T-cell (primary cell): ENCODE measurements at places on chromosomes 11 and 22.

GRCh38 chr11:60777572-60777971, 7.6 kb upstream of the MS4A10 start:
- DNase-seq = no peak

DNA sequence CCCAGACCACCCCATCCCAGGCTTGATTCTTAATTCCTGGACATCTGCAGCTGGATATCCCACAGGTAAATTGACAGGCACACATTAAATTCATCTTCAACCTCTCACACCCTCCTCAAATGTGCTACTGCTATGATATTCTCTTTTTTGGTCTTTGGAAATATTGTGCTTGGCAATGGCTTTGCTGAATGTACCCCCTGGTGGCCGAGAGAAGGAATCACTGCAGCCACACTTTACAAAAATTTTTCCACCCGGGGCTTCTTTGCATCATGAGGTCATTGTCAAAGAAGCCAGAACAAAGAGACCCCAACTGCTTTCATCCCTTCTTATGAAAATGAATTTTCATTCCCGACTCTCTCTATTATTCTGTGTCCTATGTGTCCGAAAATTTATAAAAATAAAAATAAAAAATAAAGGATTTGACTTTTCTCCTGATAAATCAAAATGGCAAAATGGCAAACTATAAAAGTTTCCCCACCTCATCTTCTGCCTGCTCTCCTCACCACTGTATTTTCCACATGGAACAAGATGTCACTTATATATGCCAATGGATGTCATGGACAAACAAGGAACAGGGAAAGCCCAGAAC, 15.0 kb upstream of the CYB5R2 start:
- no peak for DNase-seq

GRCh38 chr11:119361056-119361787, 14.7 kb upstream of the MFRP start:
- DNase-seq = no peak

GRCh38 chr22:42131562-42131961, 952 bp upstream of the CYP2D6 start:
- no peak for DNase-seq

DNA sequence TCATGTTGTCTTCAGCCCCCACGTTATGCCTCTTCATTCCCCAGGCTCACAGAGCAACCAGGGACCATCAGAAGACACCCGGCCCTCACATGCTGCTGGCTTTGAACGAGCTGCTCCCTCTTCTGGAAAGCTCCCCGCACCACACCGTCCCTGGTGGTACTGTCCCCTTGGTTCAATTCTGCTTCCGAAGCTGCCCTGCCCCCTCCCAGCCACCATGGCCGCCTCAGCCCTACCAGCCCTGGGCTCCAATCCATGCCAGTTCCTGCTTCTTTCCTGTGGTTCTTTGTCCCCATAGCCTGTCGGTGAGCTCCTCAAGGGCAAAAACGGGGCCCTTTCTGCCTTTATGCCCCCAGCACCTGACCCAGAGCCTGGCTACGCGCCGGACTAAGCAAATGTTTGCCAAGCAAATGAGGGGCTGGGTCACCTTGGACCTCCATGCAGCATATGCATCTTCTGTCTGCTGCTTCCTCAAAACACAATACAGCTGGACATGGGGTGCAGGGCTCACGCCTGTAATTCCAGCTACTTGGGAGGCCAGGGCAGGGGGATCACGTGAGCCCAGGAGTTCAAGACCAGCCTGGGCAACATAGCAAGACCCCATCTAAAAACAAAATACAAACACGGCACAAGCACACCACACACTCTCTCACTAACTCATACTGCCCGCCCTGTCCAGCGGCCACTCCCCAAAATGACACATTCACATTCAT, 21.3 kb downstream of the TNKS1BP1 start:
- DNase-seq = no peak

DNA sequence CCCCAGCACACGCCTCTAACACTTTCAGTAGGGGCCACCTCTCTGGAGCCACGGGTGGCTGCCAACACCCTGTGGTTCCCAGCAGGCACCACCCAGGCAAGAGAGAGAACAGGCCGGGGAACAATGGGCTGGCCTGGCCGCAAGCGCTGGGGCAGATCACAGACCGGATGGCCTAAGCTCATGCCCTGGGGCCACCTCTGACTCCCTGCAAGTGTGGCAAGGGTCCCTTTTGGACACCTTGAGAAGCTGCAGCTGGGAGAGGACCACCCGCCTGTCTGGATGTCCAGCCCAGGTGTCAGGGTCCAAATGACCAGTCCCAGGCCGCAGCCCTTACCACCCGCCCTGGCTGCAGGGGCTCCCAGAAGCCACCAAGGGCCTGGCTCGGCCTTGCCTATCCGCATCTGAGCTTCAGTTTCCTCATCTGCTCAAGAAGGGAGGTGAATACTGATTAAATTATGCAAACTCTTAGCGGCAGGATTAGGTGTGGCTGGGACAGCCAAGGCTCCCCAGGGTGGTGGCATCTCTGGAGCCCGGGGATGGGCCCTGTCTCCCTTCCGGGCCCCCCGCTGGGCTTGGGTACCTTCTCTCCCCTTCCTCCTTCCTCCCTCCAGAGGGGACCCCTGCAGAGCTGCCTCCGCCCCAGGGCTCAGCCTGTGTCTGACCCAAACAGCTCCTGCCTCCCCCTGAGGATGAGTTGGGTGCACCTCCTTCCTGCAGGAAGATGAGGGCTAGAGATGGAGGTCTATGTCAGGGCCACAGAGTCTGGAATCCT, 785 bp upstream of the SUSD2 start:
- no peak for DNase-seq

- no peak for DNase-seq
Observed at GRCh38 chr11:13384908-13385640, 77.9 kb downstream of the BTBD10 start.

DNA sequence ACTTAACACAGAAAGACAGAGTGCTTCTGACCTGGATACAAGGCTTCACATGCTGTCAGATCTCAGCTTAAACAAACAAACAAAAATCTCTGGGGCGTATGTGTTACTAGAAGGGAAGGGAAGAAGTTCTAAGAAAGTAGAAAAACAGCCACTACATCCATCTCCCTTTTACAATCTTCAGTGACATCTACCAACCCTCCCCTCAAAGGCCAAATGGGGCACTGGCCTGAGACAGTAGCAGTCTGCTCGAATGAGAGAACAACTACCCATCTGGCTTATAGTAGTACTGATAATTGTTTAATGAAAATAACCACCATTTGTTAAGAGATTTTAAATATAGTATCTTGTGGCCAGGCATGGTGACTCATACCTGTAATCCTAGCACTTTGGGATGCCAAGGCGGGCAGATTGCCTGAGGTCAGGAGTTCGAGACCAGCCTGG, 29.4 kb downstream of the CCDC83 start:
- DNase-seq = no peak

DNA sequence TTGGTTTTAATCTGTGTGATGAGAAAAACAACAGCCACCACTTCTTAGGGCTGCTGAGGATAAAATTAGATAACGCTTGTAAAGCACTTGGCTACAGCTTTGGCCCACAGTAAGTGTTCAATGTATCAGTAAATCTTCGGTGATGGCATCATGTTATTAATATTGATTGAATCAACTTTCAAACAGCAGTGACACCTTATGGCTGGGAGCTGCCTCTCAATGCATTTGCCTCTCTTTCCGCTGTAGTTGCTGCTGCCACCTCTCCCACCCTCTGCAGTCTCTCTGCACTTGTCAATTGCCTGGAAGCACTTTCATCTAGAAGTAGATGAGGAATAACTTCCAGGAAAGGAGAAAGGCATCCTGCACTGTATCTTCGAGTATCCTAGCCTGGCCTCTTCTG, 491.1 kb downstream of the OPCML start:
- DNase-seq = no peak

GRCh38 chr22:44389181-44389580, 76.4 kb upstream of the SHISAL1 start:
- no peak for DNase-seq

DNA sequence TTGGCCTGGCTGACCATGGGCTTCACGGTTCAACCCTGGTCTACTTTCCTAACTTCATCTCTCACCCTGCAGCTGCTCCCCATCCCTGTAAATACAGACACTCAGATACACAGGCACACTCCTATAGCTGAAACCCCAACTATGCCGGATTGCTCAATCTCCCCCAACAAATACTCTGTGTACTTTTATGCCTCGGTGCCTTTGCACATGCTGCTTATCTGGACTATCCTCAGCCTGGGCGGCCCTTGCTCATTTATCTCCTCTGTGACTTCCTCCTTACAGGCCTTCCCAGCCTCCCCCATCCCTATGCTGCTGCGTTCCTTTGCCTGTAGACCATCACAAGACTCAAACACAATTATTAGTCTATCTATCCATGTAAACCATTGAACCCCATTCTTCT, 76.6 kb downstream of the PKNOX2 start:
- no peak for DNase-seq

DNA sequence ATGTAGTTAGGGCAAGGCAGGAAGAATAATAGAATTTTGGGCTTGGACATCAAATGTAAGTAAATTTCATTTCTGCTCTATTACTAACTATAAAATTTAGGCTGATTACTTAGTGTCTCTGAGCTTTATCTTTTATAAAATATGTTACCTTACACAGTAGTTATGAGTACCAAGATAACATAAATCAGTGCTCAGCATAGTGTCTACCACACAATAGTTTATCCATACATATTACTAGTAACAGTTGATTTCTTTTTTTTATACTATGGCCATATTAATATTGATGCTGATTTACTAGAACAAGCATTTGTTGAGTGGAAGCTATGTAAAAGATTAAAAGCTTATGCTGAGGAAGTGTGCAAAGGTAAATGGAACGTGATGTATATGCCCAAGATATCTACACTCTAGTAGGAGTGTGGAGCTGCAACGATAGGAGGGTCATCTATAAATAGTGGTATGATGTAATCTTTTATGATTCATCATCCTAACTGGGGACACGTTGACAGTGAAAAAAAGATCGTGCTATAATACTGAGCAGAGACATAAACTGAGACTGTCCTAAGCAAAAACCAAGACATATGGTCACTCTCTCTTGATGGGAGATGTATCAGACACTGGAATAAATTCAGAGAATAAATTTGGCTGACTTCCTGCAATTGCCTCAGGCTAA, 8.7 kb upstream of the SLC5A12 start:
- no peak for DNase-seq

DNA sequence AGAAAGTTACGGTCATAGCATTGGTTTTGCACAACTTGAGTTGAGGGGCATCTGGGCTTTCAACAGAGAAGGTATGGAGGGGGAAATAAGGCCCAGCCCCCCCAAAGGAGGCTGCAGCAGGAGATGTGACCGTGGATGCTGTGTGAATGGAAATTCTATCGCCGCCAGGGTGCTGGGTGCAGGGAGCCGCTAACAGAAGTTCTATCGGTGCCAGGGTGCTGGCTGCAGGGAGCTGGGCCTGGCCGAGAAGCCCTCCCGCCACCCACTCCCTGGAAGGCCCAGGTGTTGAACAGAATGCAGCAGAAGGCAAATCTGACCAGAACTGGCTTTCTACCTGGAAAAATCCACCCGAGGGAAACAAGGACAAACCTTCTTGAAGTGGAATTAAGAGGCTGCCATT, 115.0 kb downstream of the SHANK2 start:
- no peak for DNase-seq

- DNase-seq = no peak
Observed at GRCh38 chr22:17284466-17284865, 65.2 kb upstream of the ADA2 start.

GRCh38 chr11:117044287-117045035, 53.8 kb downstream of the SIK3 start:
- no peak for DNase-seq

DNA sequence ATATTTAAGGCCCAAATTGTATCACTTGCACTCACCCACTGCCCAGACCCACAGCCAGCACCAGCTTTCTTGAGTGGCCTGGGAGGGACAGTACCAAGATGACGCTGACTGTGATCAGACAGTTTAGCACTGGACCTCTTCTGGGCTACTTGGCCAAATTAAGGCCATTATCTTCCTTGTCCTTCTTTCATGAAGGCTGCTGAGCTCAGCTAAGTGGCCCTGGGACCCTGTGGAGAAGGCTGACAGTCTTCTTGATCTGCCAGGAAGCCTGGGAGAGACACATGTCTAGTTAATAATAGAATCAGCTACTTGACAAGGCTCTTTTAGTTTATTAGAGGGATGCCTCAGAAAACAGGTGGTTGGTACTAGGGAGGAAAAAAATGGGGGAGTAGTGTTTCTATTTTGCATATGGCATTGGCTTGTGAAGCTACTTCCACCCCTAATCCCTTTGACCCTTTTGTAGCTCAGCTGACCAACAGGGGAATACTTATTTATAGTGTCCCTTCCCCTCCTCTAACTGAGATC, 127.9 kb upstream of the NTM start:
- no peak for DNase-seq

GRCh38 chr11:87954476-87954875, 220.8 kb downstream of the RAB38 start:
- DNase-seq = no peak

DNA sequence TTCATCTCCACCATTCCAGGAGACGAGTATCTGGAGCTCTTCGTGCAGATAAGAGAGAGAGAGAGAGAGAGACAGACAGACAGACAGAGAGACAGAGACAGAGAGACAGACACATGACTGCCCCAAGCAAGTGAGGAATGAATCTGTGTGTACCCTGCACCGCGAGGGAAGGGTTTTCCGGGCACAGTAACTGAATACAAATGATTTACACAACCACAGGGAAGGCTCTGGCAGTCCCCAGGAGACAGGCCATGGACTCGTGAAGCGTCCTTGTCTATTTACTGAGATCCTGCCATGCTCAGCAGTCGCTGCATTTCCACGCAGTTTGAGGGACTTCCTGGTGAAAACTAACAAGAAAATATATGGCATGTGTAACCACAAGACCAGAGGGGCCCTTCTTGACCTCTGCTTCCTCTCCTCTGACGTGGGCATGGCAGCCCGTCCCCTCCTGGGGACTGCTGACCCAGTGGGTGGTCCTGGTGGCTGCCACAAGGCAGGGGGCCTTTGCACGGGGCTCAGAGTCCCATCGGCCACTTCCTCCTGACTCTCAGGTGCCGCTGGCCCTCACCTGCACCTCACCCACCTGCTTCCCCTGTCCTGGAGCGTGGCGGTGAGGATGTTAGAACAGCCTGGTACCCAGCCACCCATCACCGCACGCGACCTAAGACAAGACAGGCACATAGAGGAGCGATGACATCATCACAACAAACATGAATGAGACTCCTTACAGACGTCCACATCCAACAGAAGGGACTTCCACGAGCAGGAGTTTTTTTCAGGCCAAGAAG, 75.9 kb downstream of the PHF21B start:
- DNase-seq = no peak

DNA sequence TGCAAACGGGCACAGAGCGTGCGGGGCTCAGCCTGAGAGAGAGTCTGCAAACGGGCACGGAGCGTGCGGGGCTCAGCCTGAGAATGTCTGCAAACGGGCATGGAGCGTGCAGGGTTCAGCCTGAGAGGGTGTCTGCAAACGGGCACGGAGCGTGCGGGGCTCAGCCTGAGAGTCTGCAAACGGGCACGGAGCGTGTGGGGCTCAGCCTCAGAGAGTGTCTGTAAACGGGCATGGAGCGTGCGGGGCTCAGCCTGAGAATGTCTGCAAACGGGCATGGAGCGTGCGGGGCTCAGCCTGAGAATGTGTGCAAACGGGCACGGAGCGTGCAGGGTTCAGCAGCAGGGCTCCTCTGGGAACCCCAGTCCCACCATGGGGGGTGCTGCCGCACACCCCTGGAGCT, 13.5 kb downstream of the PHRF1 start:
- no peak for DNase-seq

- DNase-seq = no peak
Observed at GRCh38 chr11:45708887-45709663, 43.7 kb upstream of the CHST1 start.
